ENCODE measurements at places on chromosomes 3 and 15.

DNA sequence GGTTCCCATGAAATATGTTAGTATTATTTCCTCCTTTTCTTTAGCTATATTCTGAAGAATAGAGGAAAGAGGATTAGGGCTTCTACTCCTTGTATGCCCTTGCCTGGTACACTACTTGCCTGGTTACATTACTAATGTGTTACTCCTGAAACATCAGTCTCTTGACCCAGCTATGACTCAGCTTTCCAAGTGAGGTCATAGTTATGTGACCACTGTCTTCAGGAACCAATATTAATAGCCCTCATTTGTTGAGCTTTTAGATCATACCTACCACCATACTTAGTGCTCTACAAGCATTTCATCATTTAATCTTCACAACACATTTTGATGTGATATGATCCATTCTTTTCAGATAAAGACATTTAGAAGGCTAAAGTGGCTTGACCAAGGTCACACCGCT is 60.3 kb downstream of the CMSS1 start:
- DNase-seq, result peak; percentile 83

GRCh38 chr15:59794229-59794886 is 105.2 kb upstream of the BNIP2 start:
- no peak for DNase-seq

DNA sequence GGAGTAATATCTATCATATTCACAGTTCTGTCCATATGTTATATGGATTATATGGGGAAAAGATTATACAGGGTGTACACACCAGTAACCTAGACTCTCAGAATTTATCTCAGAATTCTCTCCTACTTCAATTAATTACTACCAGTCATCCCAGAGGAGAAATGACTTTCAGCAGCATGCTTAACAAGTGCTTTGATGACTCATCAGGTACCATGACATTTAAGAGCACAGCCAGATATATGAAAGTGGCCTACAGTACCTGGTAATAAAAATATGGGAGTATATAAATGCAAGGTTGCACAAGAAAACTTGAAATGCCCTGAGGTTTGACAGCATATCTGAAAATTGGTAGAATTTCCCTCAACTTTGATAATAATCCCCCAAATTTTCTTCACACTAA is 1273.0 kb downstream of the OTOL1 start:
- DNase-seq, result no peak

DNA sequence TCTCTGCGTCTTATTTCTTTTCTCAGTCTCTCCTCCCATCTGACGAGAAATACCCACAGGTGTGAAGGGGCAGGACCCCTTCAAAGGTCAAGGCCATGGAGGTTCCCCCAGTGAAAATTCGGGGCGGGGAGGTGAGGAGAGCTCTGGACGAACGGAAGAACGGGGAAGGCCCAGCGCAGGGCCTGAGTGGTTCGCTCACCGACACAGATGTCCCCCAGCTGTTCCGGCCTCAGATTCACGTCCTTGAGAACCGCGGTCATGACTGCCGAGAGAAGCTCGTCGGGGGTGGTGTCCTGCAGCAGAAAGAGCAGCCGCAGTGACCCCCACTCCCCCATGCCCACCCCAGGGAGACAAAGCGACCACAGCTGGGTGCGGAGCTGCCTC is 542 bp downstream of the ACAA1 start:
- DNase-seq, result no peak

- DNase-seq, result no peak
Measured at GRCh38 chr3:97278506-97278905, 464.1 kb downstream of the EPHA6 start.

DNA sequence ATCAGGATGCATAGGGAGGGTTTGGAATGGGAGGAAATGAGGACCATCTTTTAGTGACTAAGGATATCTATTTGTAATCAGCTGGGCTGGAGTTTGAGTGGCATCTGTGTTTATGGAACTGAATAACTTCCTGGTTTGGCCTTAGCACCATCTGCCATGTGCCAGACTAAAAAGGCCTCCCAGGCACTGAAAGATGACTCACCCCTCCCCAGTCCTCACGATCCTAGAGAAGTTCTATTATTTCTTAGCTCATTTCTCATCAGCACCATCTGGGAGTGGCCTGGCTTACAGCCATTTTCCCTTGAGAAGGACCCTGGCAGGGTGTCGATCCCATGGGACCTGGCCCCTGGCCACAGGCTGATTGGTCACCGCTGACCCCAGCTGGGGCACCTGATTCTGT is 23.9 kb upstream of the CTXND1 start:
- no peak for DNase-seq

DNA sequence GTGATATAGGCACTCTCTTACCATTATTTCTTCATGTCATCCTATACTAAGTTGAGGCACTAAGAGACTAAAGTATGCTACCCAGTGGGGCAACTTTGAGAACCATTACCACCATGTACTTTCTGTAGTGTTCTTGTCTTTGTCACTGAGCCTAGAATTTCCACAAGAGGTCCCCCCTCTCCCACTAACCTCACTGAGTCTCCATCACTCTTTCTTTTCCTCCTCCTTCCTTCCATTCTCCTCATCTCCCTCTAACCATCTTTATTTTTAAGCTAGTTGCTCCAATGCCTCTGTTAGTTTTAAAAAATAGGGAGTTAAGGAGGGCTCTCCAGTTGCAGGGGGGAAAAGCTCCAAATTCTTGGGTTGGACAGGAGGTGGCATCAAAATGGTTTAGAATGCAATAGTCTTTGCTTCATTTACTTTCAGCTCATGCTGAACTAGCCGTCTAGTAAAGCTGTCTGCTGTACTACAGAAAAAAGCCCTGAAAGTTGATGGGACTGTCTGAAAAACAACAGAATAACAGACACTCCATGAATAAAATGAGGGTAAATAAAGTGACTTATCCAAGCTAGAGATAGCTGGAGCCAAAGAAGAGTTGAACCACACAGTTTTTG is 85.1 kb upstream of the MYRIP start:
- DNase-seq, result no peak

- DNase-seq, result no peak
Measured at GRCh38 chr15:73105064-73105463, 52.8 kb downstream of the NEO1 start.

DNA sequence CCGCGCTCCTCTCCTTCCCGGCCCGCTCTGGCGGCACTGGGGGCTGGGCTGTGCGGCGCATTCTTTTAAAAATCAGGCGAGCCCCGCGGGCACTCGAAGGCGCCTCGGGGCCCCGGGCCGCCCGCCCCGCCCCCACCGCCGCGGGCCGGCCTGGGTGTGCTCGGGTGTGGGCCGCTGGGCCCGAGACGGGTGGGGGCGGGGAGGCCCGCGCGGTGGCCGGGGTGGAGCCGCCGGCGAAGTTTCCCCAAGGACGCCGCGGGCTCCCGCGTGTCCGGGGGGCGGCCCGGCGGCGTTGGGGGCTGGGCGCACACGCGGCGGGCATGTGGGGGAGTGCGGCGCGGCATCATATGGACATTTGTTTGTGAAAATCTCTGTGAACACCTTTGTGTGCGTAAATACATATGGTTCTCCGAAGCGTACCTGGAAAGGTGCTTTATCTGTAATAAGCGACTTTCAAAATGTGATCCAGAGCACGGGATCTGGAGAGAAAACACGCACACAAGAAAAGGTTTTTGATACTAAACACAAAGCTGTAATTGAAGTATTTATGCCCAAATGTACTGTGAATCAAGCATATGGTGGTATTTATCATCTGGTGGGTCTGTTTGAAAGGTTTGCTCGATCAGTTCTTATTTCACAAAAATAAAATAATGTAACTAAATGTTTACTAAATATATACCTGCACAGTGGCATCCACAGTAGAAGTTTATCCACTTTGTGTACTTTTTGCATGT is 612 bp upstream of the TBL1XR1 start:
- DNase-seq, result peak; percentile 33

GRCh38 chr15:23606226-23606625 is 40.8 kb downstream of the MKRN3 start:
- no peak for DNase-seq

GRCh38 chr3:51947215-51947900 is 5.2 kb downstream of the PARP3 start:
- DNase-seq, result no peak

GRCh38 chr3:38004415-38005075 is 14.0 kb downstream of the VILL start:
- peak; percentile 55 for DNase-seq

- DNase-seq, result no peak
Measured at GRCh38 chr3:108293858-108294257, 2.5 kb upstream of the HHLA2 start.

GRCh38 chr3:25775936-25776335 is 7.3 kb downstream of the NGLY1 start:
- DNase-seq, result no peak

GRCh38 chr3:185796431-185797107 is 28.3 kb downstream of the IGF2BP2 start:
- peak; percentile 80 for DNase-seq

DNA sequence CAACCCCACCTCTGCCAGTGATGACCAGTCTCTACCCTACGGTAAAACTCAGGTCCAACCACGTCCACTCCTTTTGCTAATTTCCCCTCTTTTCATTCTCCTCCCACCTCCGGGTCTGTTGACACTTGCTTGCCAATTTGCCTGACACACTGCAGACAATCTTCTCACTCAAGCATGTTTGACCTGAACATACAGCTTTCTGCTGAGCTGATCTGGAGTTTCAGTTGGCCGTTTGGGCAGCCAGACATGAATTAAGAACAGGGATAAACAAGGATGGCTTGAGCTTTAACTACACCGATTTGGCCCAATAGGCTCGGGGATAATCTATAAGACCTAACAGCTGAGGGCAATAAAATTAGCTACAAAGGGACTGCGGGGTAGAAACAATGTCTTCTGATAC is 758.6 kb upstream of the CFAP20DC start:
- no peak for DNase-seq

- DNase-seq, result no peak
Measured at GRCh38 chr15:89399238-89400115, 64.9 kb upstream of the POLG start.

DNA sequence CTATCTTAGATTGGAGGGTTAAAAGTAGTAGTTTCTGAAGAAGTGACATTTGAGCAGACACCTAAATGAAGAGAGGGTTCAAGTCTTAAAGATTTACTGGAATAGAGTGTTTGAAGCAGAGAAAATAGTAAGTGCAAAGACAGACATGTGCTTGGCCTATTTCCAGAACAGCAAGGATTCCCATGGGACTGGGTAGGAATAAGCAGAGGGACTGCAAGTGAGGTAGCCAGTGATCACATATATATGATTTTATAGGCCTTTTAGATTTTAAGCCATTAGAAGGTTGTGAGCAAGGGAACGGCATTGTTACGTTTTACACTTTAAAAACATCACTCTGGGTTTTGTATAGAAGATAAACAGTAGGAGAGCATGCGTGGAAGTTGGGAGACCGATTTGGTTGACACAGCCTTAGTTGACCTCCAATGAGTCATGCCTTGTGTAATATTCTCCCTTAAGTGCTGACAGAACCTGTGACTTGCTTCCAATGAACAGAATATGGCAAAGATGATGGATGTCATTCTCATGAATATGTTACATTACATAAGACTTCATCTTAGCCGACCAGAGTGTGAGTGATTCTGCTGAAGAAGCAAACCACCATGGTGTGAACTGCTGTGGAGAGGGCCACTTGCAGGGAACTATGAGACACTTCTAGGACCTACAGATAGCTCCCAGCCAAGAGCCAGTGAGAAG is 37.1 kb upstream of the SLC4A7 start:
- DNase-seq, result peak; percentile 84

DNA sequence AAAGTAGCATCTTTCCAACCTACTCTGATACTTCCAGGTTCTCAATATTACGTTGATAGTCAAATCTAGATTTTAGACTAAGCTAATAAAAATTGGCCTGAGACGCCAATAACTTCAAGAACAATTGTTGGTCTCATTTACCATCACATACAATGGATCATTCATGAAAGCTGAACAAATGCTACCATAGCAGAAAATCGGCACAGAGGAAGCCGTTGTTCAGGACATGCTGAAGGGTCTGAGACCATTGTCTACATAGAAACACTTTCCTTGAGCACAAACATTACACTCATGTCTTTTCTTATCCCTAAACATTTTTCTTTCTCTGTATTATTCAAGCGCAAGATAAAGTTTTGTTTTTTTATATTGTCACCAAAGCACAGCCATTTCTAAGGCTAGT is 37.2 kb upstream of the FHIT start:
- no peak for DNase-seq

DNA sequence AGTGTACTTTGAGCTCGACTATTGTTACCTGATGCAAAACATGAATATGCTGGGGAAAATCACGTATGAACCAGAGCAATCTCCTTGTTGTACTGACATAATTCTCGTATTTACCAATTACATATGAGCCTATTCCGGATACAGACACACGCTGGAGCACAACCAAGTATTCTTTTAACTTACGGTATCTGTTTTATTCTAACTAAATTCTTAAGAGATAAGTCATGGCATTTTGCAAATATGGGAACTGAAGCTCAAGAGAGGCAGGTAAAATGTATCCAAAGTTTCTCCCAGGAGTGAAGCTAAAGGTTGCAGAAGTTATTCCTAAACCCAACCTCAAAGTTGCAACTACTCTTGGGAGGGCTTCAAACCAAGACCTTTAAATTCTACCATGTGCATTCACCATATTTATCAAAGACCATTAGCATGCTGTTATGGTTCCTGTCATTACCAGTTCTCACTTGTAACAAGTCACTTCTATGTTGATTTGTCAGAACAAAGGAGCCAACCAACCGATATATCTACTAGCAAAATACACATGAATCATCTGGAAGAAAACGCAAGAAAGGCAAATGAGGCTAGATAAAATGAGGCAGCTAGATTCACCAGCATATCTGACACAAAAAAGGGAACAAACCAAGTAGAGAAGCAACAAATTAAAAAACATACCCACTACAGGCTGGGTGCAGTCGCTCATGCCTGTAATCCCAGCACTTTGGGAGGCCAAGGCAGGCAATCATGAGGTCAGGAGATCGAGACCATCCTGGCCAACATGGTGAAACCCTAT is 17.8 kb downstream of the TBL1XR1 start:
- no peak for DNase-seq

GRCh38 chr3:109902549-109902948 is 565.2 kb upstream of the DPPA4 start:
- DNase-seq, result no peak

DNA sequence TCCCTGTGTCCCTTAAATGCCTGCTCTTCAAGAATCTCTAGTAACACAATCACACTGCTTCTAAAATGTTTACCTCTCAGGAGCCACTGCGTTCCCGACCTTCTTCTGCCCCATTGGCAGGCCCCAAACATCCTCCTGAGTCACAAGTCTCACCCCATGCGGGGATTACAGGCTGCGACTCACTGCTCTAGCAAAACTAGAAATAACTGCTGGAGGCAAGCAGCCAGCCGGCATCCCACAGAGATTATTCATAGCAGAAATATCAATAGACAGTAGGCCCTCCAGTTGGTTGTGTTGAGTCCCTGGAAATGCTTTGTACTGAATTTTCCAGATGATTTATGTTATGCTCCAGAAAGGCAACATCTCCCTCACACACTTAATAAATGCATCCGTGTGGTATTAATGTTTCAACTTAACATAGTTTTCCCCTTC is 64.8 kb downstream of the RFTN1 start:
- DNase-seq, result peak; percentile 98

DNA sequence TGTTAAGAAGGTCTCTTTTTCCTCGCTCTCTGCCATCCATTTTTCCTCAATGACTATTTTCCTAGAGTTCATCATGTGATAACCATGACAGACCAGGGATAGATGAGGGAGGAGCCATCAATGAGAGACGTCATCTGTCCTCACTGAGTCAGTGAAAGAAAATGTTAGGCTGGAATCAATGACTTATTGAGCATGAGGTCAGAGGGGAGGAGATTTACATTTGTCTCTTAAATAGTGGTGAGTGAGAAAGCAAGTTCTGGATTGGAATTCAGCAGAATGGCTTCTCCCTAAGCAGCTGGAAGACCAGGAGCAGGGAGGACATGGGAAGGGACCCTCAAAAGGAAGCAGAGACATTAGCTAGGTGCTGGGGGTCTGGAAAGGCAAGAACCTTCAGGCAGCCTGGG is 28.2 kb upstream of the USP3 start:
- DNase-seq, result peak; percentile 95
